DMS79 (cell line): ENCODE measurements at places on chromosomes 3 and 15.

- no peak for DNase-seq
Observed at GRCh38 chr3:28036599-28037575, 204.5 kb upstream of the CMC1 start.

- DNase-seq: no peak
Observed at GRCh38 chr15:50904211-50904610, 4.3 kb upstream of the AP4E1 start.

GRCh38 chr3:133926736-133927539 is 31.3 kb upstream of the RAB6B start:
- no peak for DNase-seq

GRCh38 chr3:29092348-29092747 is 188.5 kb upstream of the RBMS3 start:
- no peak for DNase-seq

DNA sequence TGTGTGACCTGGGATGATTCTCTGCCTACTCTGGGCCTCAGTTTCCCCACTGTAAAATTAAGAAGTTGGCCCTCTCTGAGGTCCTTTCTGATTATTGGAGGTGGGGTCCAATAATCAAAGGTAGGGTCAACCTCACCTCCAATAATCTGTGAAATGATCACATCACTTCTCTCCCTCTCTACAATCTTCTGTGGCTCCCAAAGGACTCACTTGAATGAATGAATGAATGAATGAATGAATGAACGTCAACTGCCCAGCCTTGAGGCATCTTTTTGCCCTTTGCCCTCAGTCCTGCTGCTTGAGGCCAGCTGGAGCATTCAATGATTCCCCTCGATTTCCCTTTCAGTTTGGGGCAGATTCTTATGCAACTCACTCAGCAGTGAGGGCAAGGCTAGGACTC is 26.7 kb upstream of the GRIP2 start:
- DNase-seq: no peak

DNA sequence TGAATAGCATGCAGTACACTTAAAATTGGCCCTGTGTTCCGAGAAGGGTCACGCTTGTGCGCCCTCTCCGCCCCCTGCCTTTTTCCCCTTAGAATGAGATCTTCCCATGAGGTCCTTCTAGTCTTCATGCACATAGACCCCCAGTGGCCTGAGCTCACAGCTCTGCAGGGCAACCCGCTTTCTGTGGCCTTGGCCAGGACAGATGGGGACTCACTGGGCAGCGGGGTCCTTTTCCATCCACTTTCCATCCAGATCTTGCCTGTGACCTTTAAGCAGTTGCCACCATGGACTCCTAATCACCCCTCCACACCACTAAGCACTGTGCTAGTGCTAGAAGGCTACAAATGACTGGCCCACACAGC is 244.4 kb downstream of the UACA start:
- no peak for DNase-seq

DNA sequence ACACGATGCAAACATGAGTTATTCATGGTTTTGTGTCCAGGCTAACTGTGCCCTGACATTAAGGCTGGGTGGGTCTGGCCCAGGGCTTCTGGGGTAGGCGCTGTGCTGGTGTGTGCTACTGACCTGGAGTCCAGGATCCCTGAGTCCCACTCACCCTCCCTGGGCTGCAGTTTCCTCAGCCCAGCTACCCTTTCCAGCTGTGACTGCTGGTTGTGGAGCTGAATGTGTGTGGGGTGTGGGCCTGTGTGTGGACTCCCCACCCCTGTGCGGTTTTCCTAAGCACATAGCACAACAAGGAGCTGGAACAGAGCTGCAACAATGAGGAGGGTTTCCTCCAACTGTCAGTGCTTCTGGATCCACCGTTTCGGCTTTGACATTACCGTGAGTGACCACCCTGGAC is 38.0 kb downstream of the SMAD3 start:
- no peak for DNase-seq

DNA sequence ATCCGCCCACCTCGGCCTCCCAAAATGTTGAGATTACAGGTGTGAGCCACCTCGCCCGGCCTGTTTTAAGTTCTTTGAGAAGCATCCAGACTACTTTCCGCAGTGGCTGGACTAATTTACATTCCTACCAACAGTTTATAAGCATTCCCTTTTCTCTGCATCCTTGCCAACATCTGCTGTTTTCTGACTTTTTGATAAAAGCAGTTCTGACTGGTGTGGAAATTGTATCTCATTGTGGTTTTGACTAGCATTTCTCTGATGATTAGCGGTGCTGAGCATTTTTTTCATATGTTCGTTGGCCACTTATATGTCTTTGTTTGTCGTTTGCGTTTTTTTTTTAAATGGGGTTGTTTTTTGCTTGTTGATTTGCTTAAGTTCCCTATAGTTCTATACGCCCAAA is 208.4 kb upstream of the DPPA4 start:
- no peak for DNase-seq

- DNase-seq: no peak
Observed at GRCh38 chr15:91849749-91850161, 3.8 kb upstream of the SLCO3A1 start.
